ENCODE measurements at places on chromosomes 3 and 15.

GRCh38 chr15:67779549-67780111 is 45.7 kb upstream of the SKOR1 start:
- no peak for DNase-seq

DNA sequence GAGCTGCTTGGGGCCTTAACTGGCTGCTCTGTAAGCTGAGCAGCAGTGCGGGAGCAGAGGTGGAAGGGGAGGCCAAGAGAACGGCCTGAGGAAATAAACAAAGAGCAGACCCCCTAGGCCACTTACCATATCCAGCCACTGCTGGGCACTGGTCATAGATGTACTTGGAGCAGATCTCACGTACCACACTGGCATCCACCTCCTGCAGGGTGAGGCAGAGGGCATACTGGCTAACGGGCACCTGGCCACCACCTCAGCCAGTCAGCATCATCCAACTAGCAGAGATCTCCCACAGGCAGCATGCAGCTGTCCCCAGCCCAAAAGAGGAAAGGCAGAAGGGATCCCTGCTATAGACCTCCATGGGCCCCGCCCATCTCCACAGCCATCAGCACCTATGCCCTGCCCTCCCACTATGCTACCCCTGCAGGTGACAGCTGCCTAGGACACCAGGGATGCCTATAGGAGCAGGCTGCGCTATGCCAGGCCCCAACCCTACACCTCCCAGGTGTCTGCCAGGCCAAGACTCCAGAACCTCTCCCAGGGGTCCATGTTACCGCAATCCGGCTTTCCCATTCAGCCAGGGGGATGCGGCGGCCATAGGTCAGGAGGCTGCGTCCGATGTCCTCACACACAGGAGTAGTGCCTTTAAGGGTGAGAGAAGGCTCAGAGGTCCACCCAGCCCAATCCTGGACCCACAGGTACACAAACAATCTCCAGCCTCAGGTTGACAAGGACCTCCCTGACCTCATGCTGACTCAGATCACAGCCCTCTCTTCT is 4.6 kb upstream of the COL7A1 start:
- DNase-seq, result no peak

GRCh38 chr15:77621847-77622208 is 10.9 kb downstream of the LINGO1 start:
- DNase-seq, result no peak

- DNase-seq, result no peak
Observed at GRCh38 chr3:12532182-12532581, 13.1 kb downstream of the MKRN2OS start.

DNA sequence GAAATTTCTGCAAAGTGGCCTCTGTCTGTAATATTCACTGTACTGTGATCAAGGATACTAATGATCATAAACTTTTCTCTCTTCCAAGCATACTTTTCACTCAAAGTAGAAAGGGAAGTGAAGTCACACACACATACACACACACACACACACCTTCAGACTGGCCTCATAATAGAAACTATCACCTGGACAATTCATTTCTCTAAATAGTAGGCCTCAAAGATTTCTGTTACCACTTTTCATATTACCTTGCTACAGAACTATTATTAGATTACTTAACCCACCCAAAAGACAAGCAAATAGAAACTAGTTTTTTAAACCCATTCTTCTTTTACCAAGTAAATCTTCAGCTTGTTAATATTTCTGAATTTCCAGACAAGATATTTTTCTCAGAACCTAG is 12.2 kb downstream of the CPB1 start:
- DNase-seq, result no peak

GRCh38 chr15:56733136-56734012 is at the start of gene ZNF280D:
Gene ZNF280D (minus strand): TSS chr15:56733509. CDS start chr15:56707109, 26,400 bp downstream.
- peak; percentile 33 for DNase-seq

DNA sequence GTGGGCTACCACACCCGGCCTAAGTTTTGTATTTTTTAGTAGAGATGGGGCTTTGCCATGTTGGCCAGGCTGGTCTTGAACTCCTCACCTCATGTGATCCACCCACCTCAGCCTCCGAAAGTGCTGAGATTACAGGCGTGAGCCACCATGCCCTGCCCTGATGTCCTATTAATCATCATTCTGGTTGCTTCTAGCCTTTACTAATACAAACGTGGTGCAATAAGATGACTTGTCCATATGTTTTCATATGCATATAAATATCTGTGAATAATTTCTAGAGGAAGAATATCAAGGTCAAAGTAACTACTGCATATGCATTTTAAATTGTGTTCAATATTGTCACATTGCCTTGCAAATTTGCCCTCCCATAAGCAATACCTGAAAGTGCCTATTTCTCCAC is 25.5 kb upstream of the PDHB start:
- no peak for DNase-seq

GRCh38 chr15:70356919-70357318 is 259.2 kb upstream of the TLE3 start:
- no peak for DNase-seq

- DNase-seq, result no peak
Observed at GRCh38 chr3:71854096-71854495, 69.1 kb upstream of the PROK2 start.

GRCh38 chr3:62415312-62415801 is 42.0 kb upstream of the FEZF2 start:
- no peak for DNase-seq

DNA sequence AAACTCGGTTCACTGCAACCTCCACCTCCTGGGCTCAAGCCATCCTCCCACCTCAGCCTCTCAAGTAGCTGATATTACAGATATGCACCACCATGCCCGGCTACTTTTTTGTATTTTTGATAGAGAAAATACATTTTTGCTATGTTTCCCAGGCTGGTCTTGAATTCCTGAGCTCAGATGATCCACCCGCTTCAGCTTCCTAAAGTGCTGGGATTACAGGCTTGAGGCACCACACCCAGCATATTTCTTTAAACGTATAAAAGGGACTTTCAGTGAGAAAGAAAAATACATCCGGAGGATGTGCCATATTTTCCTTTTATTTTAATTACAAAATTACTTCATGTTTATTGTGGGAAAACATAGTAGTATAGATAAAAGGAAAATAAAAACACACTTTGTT is 55.2 kb downstream of the RPL39L start:
- no peak for DNase-seq

DNA sequence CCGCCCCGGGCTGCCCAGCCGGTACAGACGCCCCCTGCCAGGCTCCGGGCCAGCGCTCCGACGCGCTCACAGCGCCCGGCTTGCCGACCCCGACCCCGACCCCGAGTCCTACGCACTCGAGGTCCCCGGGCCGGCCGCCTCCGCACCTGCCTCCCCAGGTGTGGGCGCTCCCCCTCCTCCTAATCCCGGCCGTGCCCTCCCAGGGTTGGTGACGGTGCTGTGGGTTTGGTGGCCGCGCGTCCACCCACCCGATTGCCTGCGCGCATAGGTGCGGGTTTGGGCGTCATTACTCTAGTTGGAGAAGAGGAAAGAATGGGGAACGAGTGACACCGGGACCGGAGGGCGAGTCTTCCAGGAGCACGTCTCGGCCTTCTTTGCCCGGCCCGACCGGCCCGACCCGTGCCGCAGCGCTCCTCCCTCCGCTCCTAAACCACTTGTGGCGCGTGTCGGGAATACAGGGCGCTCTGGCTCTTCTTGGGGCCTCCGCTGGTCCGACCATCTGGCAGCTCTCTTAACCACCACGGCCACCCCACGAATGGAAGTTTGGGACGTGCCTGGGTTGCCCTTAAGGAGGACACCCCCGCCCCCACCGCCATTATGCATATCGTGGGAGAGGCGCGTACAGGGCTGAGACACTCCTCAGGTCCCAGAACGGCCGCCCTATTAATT is 810 bp upstream of the THRB start:
- DNase-seq, result no peak

GRCh38 chr3:20537234-20537633 is 351.2 kb upstream of the SGO1 start:
- DNase-seq, result no peak

DNA sequence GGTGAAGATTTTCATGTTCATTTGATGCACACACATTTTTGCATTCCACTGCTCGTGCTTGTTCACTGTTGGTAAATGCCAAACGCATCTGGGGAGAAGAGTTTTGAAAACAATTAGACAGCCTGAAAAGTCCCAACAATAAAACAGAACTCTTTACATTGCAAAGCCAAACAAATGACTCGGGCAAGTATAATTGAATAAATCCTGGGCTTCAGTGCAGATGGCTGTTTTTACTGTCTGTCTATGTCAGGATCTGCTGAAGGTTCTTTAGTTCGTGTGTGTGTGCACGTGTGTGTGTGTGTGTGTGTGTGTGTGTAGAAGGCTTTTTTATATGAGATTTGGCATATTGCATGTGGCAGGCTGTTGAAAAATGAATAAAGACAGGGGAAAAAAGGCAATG is 277.5 kb upstream of the CDIN1 start:
- DNase-seq, result no peak

- DNase-seq, result no peak
Observed at GRCh38 chr15:78127882-78128281, 3.4 kb downstream of the CIB2 start.

DNA sequence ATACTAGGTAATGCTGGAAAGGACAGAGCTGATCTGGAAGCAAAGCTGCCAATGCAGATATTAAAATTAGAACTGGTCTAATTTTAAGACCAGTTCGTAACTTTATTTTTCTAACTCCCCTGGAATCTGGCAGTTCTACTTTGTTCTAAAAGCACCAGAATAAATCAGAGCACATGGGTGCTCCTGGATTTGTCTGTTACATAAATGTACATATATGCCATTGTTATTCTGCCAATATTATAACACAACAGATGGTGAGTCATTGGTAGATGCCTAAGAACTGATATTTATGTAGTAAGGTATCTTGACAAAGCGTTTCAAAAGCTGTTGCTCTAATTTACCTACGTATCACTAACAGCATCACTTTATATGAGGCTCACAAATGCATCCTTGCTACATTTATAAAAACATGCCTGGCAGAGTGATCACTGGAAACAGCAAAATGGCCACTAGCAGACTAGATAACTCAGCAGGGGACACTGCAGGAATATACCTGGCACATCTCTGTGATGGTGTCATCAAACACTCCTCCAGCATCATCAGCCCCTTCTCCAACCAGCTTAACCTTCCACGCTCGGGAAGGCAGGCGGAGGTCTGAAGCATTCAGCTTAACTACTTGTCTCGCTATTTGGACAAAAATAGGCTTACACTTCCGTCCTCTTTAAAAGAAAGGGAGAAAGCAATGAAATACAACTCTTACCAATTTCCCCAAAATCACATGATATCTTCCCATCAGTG is 26.2 kb downstream of the FBXL22 start:
- DNase-seq, result no peak

DNA sequence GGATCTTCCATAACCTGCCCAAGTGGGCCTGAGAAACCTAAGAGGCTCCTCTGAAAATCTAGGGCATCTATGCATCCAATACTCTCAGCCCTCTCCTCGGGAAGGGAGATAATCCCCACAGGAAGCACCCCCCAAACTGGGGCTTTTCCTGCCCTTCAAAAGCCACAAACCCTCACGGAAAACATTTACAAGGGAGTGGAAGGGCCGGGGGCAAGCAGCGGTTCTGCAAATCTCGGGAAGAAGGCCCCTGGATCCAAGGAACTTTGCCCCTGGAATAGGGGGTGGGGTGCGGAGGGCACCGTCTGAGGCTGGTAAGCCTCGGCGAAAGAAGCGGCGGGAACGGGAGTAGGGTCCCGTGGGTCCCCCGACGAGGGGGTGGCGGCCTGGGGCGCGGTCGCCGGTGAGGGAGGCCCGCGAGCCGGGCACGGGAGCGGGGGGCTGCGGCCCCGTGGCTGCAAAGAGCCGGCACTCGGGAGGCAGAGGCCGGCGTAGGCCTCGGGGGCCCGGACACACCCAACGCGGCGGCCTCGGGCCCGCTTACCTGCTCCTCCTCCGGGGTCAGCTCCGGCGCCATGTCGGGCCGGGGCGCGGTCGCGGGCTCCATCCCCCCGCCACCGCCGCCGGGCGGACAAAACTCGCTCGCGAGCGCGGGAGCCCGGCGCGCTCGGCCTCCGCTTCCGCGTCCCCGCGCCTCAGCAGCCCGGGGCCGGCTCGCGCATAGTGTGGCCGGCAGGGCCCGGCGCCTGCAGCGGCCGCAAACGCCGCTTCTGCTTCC is 755 bp downstream of the PTPN9 start:
- DNase-seq, result no peak

GRCh38 chr15:87860743-87861142 is 395.8 kb downstream of the NTRK3 start:
- DNase-seq, result no peak

DNA sequence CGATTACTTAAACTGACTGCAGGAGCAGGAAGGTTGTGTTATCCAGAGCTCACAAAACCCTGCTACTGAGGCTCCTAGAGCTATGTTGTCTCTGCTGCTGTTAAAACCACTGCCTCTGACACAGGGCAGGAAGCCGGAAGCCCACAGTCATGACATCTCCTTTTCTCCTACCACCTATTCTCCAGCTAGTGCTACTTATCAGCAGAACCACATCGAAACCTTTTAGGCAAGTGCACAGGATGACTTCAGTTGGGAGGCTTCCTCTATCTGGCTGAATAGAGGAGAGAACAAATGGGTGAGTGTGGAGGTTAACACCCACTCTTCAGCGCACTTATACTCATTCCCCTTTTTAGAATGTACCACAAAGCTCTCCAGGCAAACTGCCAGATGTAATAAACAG is 638.0 kb downstream of the OTOL1 start:
- DNase-seq, result no peak

DNA sequence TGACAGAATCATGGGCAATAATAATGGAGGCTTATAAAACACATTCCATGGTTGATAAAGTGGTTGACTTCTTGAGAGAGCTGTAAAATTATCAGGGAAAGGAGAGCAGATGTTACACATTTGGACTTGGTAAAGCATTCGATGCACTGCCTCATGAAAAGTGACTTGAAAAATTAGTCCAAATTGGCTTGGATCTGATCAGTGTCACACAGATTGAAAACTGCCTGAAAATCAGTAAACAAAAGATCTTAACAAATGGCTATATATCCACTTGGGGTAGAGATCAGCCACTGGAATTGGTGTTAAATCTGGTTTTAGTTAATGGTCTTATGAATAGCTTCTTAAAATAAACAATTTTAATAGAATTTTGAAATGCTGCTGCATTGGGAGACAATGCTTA is 20.3 kb downstream of the SHOX2 start:
- DNase-seq, result no peak

DNA sequence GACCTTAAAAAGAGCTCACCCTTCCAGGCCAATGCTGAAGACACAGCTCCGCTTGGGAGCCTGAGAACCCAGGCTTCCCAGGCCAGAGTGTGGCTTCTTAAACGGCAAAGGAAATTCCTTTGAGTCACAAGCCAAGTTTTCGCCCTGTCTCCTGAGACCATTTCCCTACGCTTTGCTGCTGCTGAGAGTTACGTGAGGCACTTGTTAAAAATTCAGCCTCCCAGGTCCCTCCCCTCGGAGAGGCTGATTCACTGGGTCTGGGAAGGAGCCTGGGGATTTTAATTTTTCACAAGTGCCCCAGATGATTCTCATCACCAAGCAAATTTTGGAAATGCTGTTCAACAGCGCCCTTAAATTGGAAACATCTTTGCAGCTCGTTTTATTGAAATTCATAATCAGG is 25.5 kb downstream of the RLBP1 start:
- DNase-seq, result no peak

All from DMS79 treated with DMSO at 0.1 percent for 48 hours (cell line).